ENCODE measurements at places on chromosomes 12 and 14.

DNA sequence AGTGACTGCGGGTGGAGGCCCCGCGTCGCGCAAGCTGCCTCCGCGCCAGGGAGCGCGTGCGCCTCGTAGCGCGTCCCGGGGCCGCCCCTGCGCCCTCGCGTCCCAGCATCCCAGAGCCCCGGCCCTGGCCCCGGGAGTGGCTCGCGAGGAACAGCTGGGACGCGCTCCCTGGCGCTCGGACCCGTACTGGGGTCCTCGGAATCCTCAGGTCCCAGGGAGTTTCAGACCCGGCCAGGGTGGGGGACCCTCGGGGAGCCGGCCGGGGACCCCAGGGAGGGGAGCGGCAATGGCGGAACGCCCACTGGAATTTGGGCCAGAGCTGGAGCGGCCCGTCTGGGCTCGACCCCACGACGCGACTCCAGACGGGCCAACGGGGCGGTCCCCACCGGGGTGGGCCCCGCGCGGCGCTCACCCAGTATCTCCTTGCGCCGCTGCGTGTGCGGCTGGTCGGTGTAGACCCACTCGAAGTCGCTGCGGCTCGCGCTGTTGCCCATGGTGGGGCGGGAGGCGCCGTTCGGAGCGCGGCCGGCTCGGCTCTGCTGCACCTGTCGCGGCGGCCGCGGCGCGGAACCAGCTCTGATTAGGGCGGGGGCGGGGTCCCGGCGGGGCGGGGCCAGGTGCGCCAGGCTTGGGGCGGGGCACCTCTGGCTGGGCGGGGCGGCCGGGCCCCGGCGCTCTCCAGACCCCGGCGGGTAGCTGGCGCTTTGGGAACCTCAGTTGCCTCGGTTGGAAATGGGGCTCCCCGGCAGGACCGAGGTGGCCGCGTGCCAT, at the start of gene DEGS2:
Gene DEGS2 (minus strand): TSS at position 552 of the 771 bp plus-strand sequence. CDS start 58 bp downstream, at position 494.
- no peak for DNase-seq
- H3K4me3 ChIP-seq: peak within 1 kb of the TSS; percentile 42

DNA sequence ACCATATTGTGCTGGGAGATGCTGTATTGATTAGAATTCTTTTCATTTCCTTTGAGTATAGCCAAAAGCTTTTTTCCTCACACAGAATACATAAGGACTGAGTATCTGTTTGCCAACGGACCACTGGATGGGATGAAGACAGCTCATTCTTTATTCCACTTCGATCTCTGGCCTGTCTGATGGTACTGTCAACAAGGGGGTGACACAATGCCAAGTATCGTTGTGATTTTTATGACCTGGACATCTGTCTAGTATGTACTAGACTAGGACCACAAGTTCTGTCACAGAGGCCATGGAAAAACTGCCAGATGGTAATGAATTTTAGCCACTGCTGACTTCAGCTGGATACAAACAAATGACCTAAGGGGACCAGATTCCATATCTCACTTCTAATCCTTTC, 502.7 kb downstream of the SOX5 start:
- H3K27ac ChIP-seq: no peak overlapping the region
- no peaks in the 10 kb centered on the region for H3K4me1 ChIP-seq
- DNase-seq: no peak
- no peaks in the 10 kb centered on the region for H3K27me3 ChIP-seq
- H3K4me3 ChIP-seq: no peak overlapping the region
- no peaks in the 10 kb centered on the region for H3K36me3 ChIP-seq

GRCh38 chr12:98308141-98308540, 207.2 kb upstream of the TMPO start:
- H3K4me3 ChIP-seq: no peak overlapping the region
- H3K36me3 ChIP-seq: no peaks in the 10 kb centered on the region
- no peaks in the 10 kb centered on the region for H3K27me3 ChIP-seq
- H3K4me1 ChIP-seq: no peaks in the 10 kb centered on the region

- DNase-seq: no peak
- H3K27ac ChIP-seq: no peak overlapping the region
- H3K27me3 ChIP-seq: no peaks in the 10 kb centered on the region
These were observed 291.3 kb upstream of the ATP2B1 start for GRCh38 chr12:89999699-90000505.

DNA sequence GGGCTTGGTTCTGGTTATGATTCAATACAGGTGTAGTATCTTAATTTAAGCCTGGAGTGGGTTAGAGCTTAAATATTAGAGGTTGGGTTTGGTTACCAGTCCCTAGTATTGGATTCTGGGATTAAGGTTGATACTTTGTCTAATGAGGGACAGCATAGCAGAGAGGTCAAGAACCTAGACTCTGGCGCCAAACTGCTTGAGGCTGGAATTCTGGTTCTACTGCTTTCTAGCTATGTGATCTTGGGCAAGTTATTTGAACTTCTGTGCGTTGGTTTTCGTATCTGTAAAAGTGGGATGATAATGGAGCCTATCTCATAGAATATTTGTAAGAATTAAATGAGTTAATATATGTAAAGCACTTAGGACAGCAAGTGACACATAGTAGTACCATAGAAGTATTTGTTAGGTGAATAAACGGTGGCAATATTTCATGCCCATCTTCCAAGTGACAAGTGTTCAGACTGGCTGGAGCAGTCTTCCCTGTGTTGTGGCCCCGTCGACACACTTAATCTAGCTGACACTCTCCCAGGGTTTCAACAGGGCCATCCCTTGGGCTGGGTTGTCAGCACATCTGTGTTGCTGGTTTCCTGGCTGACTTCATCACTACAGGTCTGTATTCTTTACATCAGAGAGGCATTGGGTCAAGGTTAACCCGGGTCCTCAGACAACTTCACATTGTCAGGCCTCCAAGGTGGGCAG, 3.0 kb downstream of the ENDOU start:
- H3K36me3 ChIP-seq: no peaks in the 10 kb centered on the region
- H3K4me3 ChIP-seq: no peak overlapping the region
- peak; percentile 47 for DNase-seq
- no peak overlapping the region for H3K27ac ChIP-seq

DNA sequence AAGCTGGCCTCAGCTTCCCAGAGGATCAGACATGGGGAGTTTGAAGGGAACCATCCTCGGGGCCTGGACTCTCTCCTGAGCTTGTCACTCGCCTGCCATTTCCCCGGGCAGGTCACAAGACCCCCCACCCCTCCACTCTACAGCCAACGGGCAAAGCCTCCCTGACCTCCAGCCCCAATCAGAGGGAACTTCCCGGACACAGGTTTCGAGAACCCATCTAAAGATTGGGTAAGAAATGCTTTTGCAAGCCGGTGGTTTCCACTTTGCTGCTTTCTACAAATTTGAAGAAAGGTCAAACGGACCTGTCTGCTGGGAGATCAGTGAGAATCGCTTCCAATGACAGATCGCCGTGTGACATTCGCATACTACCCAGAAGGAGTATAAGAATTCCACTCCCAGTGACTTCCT, 89.6 kb downstream of the SCARB1 start:
- H3K27ac ChIP-seq: peak overlapping the region; percentile 17
- DNase-seq: no peak
- H3K4me3 ChIP-seq: peak overlapping the region; percentile 10
- H3K27me3 ChIP-seq: no peaks in the 10 kb centered on the region
- H3K36me3 ChIP-seq: no peaks in the 10 kb centered on the region

DNA sequence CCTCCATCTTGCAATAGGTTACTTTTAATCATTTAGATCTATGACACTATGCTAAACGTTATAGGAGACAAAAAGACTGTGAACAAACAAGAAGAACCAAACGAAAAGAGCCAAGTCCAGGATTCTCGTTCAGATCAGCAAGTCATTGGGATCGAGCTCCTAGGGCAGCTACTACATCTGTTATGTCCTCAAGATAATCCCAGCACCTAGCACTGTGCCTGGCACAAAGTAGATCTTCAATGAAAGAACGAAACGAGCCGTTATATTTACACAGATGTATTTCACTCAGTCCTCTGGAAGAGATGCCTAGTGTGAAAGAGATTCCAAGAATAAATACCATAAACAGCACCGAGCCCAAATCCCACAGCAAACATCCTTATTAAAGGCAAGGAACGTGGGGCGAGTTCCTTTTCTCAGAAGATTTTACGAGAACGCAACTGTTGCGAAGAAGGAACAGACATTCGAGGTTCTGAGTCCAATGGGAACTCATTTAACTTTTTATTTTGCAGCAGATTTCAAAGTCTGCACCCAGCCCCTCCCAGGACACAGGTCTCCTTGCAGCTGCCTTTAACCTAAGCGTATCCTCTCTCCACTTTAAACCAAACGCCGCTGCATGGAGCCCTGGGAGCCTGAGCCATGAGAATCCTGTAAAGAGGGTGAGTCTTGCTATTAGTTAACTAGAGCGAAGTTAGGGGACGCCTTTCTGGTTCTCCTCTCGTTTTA, 544 bp upstream of the TDP1 start:
- H3K27ac ChIP-seq: peak overlapping the region; percentile 94
- no peaks in the 10 kb centered on the region for H3K27me3 ChIP-seq

- H3K27me3 ChIP-seq: no peaks in the 10 kb centered on the region
- no peak overlapping the region for H3K4me3 ChIP-seq
- no peak for DNase-seq
- no peak overlapping the region for H3K27ac ChIP-seq
These were observed 12.2 kb downstream of the DEGS2 start for GRCh38 chr14:100147181-100147631.

GRCh38 chr12:119721306-119721705, 53.4 kb downstream of the PRKAB1 start:
- H3K4me3 ChIP-seq: no peak overlapping the region
- no peaks in the 10 kb centered on the region for H3K27me3 ChIP-seq
- H3K27ac ChIP-seq: no peak overlapping the region
- DNase-seq: no peak
- no peaks in the 10 kb centered on the region for H3K4me1 ChIP-seq

GRCh38 chr14:83707056-83707455, 1822.9 kb upstream of the FLRT2 start:
- H3K27me3 ChIP-seq: no peaks in the 10 kb centered on the region
- H3K36me3 ChIP-seq: no peaks in the 10 kb centered on the region
- no peak overlapping the region for H3K27ac ChIP-seq
- no peaks in the 10 kb centered on the region for H3K4me1 ChIP-seq

GRCh38 chr12:107458163-107458562, 227.4 kb upstream of the PWP1 start:
- no peaks in the 10 kb centered on the region for H3K36me3 ChIP-seq
- no peak for DNase-seq
- no peaks in the 10 kb centered on the region for H3K27me3 ChIP-seq

DNA sequence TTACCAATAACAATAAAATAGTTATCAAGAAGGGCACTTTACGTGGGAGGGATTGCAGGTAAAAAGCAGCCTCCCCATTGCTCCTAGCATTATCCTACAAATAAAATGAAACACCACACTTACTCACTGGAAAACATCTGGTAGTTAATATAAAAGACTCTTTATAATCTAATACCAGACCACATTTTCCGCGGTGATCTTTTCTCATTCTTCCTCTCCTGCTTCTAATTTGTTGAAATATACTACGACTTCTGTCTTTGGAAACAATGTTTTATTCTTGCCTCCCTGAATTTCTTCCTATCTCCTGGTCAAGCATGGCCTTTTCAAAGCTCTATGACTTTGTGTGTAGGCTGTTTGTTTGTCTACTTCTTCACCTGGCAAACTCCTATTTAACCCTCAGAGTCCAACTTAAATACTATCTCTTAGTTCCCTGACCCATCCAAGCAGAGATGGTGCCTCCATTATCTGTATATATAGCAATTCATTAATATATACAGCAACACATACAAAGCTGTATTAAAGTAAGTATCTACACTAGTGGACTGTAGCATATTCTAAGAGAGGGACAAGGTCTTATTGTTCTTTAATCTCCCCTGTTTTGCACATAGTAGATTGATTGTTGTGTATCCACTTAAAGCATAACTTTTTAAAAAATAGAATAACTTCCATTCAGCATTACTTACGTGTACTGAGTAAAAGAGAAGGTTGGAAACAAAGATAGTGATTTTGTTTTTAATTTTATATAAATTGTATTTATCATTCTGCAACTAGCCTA, 228.3 kb downstream of the CEP128 start:
- no peak overlapping the region for H3K4me3 ChIP-seq
- no peaks in the 10 kb centered on the region for H3K36me3 ChIP-seq
- H3K27me3 ChIP-seq: no peaks in the 10 kb centered on the region

- no peak overlapping the region for H3K4me3 ChIP-seq
- H3K27ac ChIP-seq: no peak overlapping the region
- H3K4me1 ChIP-seq: peaks cover 3% of the 10 kb centered on the region
- H3K36me3 ChIP-seq: no peaks in the 10 kb centered on the region
- no peak for DNase-seq
- H3K27me3 ChIP-seq: no peaks in the 10 kb centered on the region
These were observed 4.9 kb upstream of the SUSD6 start for GRCh38 chr14:69606258-69607184.

GRCh38 chr12:47819896-47820630, at the start of gene HDAC7:
Gene HDAC7, minus strand, starts transcription at chr12:47819903. Its CDS starts 118 bp downstream, at chr12:47819785.
- H3K36me3 ChIP-seq: no peaks in the 10 kb centered on the region
- H3K27me3 ChIP-seq: no peaks in the 10 kb centered on the region
- H3K27ac ChIP-seq: peak within 1 kb of the TSS; percentile 97
- H3K4me1 ChIP-seq: peaks cover 66% of the 10 kb centered on the region
- H3K4me3 ChIP-seq: peak within 1 kb of the TSS; percentile 88
- DNase-seq: peak; percentile 91

DNA sequence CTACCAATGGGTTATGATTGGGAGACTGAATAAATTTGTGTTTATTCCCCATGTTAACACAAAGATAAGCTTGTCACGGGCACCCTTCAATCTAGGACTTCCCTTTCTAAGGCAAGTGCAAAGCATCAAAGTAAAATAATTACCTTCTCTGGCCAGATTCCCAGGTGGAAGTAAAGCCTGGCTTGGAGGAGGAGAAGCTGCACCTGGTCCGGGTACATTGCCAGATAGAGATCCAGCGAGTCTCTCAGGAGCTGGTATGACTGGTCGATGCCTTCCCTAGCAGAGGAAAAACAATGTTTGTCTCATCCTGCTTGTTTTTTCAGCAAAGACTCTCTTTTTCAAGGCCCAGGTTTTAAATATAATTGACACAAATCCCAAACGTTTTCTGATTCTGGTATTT, 24.9 kb downstream of the FBXO21 start:
- H3K4me1 ChIP-seq: no peaks in the 10 kb centered on the region
- H3K36me3 ChIP-seq: peaks cover 80% of the 10 kb centered on the region
- no peak for DNase-seq
- H3K27me3 ChIP-seq: no peaks in the 10 kb centered on the region

DNA sequence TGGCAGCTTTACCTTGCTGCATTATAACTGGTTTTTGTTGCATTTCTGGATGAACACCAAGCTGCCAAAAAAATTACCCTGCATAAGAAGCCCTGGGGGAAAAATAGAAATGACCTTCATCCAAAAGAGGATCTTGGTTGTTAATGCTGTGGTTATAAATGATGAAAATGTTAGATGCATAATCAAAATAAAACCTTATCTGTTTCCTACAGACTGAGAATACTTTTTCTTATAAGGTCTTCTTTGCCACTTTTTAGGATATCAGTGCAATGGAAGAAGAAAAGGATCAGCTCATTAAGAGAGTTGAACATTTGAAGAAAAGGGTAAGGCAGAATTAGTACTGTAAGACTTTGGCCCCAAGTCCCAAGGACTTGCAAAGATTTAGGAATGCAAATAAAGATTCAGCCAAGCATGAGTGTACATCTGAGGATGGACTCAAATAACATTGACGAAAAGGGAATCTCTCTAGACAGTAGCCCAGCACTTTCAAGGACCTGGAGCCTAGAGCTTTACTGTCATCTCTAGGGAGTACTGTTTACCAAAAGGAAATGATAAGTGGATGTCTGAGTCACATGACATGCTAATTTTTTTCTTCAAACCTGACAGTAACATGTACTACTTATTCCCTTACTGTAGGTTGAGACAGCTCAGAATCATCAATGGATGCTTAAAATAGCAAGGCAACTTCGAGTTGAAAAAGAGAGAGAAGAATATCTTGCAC, 10.7 kb downstream of the IFT81 start:
- H3K27me3 ChIP-seq: no peaks in the 10 kb centered on the region
- H3K4me1 ChIP-seq: no peaks in the 10 kb centered on the region
- DNase-seq: no peak
- peak overlapping the region; percentile 21 for H3K27ac ChIP-seq
